ENCODE measurements at places on chromosomes 1 and 21. TPM values are rescaled to one million over a fixed set of nuclear protein-coding genes. Genes with fewer than 3 reads are reported as not detected.

DNA sequence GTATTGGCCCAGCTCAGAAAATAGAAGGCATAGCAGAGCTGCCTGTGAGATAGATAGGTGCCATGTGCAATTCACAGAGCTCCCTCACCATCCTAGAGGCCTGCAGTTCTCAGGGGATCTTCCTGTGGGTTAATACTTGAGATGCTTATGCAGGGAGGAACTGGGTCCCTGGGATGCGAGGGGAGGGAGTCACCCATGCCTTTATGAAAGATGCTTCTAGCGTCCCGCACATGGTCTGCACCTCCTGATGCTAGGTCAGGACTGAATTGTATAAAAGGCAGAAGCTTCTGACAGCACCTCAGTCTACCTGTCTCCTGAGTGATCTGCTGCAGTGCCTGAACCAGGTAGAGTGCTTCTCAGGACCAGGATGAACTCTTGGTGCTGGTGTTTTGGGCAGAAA lies at the start of gene LCE5A:
TSS of gene LCE5A (plus strand) at position 301 of the 400 bp plus-strand sequence. CDS start 732 bp downstream, outside the sequence.
- H3K27ac ChIP-seq, result no peak within 1 kb of the TSS
- no peak for DNase-seq
- H3K36me3 ChIP-seq, result no peaks in the 10 kb centered on the region
- H3K27me3 ChIP-seq, result peaks cover 98% of the 10 kb centered on the region
- no peak within 1 kb of the TSS for H3K4me3 ChIP-seq

- no peaks in the 10 kb centered on the region for H3K36me3 ChIP-seq
- H3K4me1 ChIP-seq, result peaks cover 21% of the 10 kb centered on the region
- H3K27ac ChIP-seq, result no peak overlapping the region
- no peak for DNase-seq
Measured at GRCh38 chr1:167216809-167217208, 3.9 kb upstream of the POU2F1 start.

DNA sequence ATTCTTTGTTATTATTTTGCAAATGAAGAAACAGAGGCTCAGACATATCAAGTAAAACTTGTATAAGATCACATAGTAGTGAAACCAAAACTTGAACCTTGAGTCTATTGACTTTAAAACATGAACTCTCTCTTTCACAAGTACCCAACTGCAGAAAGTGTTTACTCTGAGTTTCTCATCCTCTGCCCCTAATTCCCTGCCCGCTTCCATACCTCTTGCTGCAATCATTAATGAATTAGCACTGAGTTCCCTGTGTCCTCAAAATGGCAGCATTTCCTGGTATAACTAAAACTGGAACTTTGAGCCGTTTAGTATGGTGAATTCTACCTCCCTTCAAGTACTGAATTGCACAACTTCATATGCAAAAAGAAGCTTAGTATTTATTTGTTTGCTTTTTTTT lies 147.7 kb upstream of the DNAH14 start:
- H3K4me1 ChIP-seq, result peaks cover 10% of the 10 kb centered on the region
- peaks cover 5% of the 10 kb centered on the region for H3K27me3 ChIP-seq
- no peak overlapping the region for H3K27ac ChIP-seq
- no peak overlapping the region for H3K4me3 ChIP-seq
- DNase-seq, result no peak

- peak overlapping the region; percentile 62 for H3K4me3 ChIP-seq
- DNase-seq, result no peak
- H3K27me3 ChIP-seq, result peaks cover 71% of the 10 kb centered on the region
- H3K4me1 ChIP-seq, result peaks cover 12% of the 10 kb centered on the region
Measured at GRCh38 chr1:54499360-54500106, 48.5 kb upstream of the ACOT11 start.

Gene GNB1
- 158 TPM for total RNA-seq

DNA sequence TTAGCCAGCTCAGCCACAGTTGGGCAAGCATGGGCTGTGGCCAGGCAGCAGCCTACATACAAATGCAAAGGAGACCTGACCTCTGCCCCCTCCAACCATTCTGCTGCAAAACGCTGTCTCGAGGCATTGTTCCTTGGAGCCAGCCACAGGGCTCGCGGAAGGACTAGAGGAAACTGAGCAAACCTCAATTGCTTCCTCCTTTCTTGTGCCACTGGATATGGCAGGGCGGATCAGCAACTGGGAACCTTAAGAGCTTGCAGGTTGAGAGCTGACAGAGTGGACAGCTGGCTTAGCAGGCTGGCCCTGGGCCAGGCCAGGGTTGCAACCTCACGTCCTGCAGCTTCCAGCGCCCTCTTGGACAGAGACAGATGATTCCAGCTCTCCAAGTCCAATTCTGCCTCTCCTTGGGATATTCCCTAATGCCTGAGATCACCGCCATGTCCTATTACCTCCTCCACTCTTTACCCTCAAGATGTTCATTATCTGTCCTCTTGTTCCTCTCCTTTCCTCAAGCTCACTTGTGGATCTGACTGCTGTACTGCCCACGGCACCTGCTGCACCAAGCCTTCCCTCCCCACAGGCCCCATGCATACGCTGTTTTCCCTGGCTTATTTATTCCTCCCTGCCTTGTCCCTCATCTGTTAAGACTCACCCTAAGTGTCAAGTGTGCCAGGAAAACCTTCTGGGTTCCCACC lies 67.5 kb downstream of the SDC3 start:
- H3K4me1 ChIP-seq, result peaks cover 33% of the 10 kb centered on the region
- H3K27ac ChIP-seq, result no peak overlapping the region
- no peak overlapping the region for H3K4me3 ChIP-seq
- peak; percentile 61 for DNase-seq
- no peaks in the 10 kb centered on the region for H3K36me3 ChIP-seq

DNA sequence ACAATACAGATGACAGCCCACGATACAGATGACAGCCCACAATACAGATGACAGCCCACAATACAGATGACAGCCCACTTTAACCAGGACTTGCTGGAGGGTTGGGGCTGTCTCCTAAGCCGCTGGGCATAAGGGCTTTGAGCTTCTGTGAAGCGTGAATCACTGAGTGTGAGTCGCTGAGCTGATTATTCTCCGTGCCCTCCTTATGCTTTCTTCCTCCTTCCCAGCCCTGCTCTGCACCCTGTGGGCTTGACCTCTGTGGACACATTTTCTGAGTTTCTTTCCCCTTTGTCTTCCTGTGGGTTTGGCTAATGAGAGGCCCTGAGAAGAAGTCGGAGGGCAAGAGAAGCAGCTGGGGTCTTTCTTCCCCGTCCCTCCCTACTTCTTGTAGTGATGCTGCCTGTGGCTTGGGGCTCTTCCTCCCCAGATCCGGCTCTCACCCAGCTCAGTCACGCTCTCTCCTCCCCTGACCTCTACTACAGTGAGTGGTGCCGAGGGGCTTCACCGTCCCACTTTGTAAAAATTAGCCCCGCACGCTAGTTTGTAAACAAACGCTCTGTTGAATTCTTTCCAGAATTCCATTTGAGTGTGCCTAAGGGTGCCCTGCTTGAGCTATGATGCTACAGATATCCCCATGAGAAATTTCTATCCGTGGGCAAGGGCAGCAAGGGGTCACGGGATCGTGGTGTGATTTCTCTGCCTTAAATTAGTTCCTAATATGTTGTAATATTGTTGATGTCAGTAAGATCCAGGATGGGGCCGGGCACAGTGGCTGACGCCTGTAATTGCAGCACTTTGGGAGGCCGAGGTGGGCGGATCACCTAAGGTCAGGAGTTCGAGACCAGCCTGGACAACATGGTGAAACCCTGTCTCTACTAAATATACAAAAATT lies 46.4 kb upstream of the SOD1 start:
- H3K27me3 ChIP-seq, result peaks cover 22% of the 10 kb centered on the region
- H3K27ac ChIP-seq, result no peak overlapping the region
- no peak for DNase-seq
- H3K36me3 ChIP-seq, result no peaks in the 10 kb centered on the region
- no peak overlapping the region for H3K4me3 ChIP-seq

DNA sequence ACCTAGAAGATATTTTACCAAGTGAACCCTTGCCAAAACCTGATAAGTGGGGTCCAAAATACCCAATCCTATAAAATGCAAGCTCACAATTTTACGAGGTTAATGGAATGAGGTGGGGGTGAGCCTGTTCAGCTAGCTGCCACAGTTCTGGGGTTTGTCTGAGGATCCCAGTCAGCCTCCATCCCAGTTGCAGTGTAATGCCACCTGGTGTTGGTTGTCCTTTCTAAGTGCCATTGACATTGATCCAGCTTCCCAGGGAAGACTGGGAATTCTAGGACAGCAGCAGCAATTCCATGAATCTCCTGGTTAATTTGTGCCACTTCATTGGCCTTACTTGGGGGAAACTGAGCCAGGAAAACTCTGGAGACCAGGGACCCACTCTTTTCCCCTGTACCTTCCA lies 298.3 kb downstream of the RWDD3 start:
- no peak for DNase-seq
- no peaks in the 10 kb centered on the region for H3K27me3 ChIP-seq
- H3K36me3 ChIP-seq, result no peaks in the 10 kb centered on the region
- H3K4me1 ChIP-seq, result no peaks in the 10 kb centered on the region

Gene SPATA46
- total RNA-seq, result not detected

DNA sequence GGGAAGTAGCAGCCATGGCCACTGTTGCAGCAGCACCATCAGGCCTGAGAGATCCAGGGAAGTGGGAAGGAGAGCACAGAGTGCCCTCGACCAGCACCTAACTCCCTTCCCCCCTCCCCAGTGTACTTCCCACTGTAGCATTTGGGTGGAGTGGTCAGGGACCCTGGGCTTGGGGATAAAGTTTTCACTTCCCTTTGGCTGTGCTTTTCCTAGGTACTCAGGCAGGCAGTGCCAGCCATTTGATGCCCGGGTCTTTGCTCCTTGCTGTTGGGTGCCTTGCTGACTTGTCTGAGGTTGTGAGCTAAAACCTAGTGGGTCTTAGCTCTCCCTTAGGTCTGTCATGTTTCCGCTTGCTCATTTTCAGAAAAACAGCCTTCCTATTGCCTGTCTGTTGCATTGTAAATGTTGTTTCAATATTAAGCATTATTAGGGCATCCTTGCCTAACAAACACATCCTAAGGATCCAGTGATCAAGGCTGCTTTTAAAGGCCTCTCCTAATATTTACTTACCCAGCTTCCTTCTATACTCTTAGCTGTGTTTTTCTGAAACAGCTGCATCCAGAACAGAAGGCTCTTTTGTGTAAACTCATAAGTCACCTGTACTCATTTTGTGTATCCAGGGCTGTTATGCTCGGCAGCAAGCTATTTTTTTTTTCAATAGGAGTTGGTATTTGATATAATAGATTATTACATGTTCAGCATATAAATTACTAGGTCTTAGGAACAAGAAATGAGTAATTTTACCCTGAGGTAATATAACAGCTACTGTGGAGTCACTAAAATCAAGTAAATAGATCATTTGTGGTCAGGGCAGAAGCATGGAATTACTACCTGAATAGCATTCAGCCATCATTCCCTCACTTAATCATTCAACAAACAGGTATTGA lies 418.6 kb upstream of the PROX1 start:
- no peak overlapping the region for H3K4me3 ChIP-seq
- H3K27ac ChIP-seq, result no peak overlapping the region
- no peaks in the 10 kb centered on the region for H3K36me3 ChIP-seq
- no peak for DNase-seq
- H3K4me1 ChIP-seq, result no peaks in the 10 kb centered on the region

GRCh38 chr1:55718758-55719671 lies 503.9 kb upstream of the USP24 start:
- H3K27me3 ChIP-seq, result no peaks in the 10 kb centered on the region
- peak; percentile 20 for DNase-seq
- H3K4me1 ChIP-seq, result peaks cover 10% of the 10 kb centered on the region
- H3K4me3 ChIP-seq, result no peak overlapping the region

Gene KPRP
- not detected for total RNA-seq

DNA sequence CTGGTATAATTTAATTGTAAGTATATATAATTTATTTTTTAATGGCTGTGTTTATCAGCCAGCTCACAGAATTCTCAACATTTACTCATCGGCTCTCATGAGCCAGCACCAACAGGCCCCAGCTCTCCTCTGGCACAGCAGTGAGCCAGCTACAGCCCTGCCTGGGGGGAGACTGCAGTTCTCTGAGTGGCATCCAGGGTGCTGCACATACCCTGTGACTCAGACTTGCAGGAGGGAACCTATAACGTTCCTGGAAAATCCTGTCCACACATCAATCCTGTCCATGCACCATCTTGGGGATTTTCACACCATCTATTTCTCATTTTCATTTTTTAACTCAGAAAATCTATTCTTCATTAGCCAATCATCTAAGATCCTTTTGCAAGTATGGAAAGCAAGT lies 36.5 kb downstream of the FHAD1 start:
- peaks cover 4% of the 10 kb centered on the region for H3K27me3 ChIP-seq
- DNase-seq, result peak; percentile 26
- peak overlapping the region; percentile 81 for H3K27ac ChIP-seq
- no peaks in the 10 kb centered on the region for H3K36me3 ChIP-seq
- H3K4me3 ChIP-seq, result no peak overlapping the region
- peaks cover 21% of the 10 kb centered on the region for H3K4me1 ChIP-seq

- no peaks in the 10 kb centered on the region for H3K27me3 ChIP-seq
- DNase-seq, result no peak
Measured at GRCh38 chr1:2587071-2587859, 688 bp downstream of the PRXL2B start.

Gene KCNK2
- total RNA-seq, result 0.08 TPM

Gene WDR64
- total RNA-seq, result not detected

- H3K27me3 ChIP-seq, result peaks cover 20% of the 10 kb centered on the region
- H3K27ac ChIP-seq, result no peak overlapping the region
- peaks cover 11% of the 10 kb centered on the region for H3K36me3 ChIP-seq
- peaks cover 6% of the 10 kb centered on the region for H3K4me1 ChIP-seq
- DNase-seq, result no peak
Measured at GRCh38 chr21:42836402-42836666, 43.0 kb downstream of the WDR4 start.

DNA sequence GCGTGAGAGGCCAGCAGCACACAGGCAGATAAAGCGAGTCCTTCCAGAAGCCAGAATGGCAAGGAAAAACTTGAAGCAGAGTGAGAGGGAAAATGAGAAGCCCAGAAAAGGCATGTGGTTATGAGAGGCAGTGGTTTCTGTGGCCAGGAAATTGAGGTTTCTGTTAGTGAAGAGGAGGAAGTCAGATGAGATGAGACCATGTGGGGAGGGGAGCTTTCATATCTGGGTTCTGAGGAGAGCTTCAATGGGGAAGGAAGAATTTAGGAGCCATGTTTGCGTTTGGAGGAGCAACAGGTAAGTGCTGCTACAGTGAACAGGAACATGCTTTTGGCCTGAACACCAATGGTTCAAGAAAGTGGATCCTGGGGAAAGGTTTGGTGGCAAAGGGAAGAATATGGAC lies 6.1 kb upstream of the CD1A start:
- peaks cover 4% of the 10 kb centered on the region for H3K4me1 ChIP-seq
- H3K36me3 ChIP-seq, result no peaks in the 10 kb centered on the region
- no peak overlapping the region for H3K27ac ChIP-seq
- no peak for DNase-seq
- no peaks in the 10 kb centered on the region for H3K27me3 ChIP-seq

Measured in left ventricle myocardium inferior (tissue), 1 donor.